ENCODE measurements at places on chromosomes 4 and X. TPM values are rescaled to one million over a fixed set of nuclear protein-coding genes. Genes with fewer than 3 reads are reported as not detected.

LANCL3 gene
- polyA plus RNA-seq: 0.03 TPM

ALB gene
- polyA plus RNA-seq: 0.84 TPM

FAM193A gene
- polyA plus RNA-seq: 4.6 TPM

SYP gene
- polyA plus RNA-seq: 5.3 TPM

P2RY10 gene
- not detected for polyA plus RNA-seq

NDNF gene
- not detected for polyA plus RNA-seq

FAM200B gene
- 42.2 TPM for polyA plus RNA-seq

UCP1 gene
- polyA plus RNA-seq: not detected

VSIG1 gene
- not detected for polyA plus RNA-seq

IL2 gene
- not detected for polyA plus RNA-seq

FAM53A gene
- polyA plus RNA-seq: 0.77 TPM

SCOC gene
- 49.4 TPM for polyA plus RNA-seq

KIAA1210 gene
- polyA plus RNA-seq: not detected

NOX1 gene
- not detected for polyA plus RNA-seq
